ENCODE measurements at places on chromosomes 1 and 21.

DNA sequence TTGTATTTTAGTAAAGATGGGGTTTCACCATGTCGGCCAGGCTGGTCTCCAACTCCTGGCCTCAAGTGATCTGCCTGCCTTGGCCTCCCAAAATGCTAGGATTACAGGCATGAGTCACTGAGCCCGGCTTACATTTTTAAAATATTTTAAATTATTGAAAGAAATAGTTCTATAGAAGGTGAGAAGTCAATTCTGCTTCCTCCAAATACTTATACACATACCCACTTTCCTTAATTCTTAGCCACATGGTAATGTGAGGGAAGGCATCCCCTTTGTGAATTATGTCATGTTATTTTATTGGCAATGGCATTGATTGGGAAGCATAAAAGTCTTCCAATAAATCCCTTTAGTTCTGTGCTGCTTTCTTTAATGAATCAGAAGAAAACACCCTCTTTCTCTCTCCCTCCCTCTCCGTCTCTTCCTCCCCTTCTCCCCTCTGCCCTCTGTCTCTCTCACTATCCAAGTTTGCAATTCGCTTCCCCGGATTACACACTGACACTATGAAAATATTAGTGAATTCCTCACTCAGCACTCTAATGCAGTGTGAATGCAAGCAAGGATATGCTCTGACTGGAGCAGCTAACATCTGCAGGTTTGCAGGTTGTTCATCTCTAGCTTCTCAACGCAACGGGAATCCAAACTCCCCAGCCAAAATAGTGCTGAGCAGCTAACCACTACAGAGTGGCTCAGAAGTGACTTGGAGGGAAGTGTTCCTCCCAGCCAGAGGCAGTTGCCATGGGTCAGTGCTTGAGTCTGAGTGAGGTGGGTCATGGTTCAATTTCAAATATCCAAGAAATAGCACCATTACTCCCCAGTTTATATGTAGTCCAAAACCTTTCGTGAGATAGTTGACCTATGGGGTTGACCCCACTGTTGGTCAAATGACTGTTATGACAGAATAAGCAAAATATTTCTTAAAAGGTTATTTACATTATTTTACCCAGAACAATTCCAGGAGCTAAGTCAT, 77.8 kb upstream of the CD55 start:
- no peak for DNase-seq

- DNase-seq: no peak
Measured at GRCh38 chr1:54088385-54088784, 35.0 kb downstream of the TCEANC2 start.

DNA sequence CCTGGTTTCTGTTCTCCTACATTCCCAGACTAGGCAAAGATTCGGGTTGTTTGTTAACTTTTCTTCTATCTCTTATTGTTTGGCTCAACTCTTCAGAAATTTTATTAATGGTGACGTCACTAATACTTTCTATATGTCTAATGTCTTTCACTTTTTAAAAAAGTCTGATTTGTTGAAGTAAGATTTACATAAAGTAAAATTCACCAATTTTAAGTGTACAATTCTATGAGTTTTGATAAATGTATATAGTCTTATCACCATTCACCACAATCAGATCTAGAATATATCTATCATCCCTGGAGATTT, 27.8 kb downstream of the EXTL2 start:
- DNase-seq: no peak

DNA sequence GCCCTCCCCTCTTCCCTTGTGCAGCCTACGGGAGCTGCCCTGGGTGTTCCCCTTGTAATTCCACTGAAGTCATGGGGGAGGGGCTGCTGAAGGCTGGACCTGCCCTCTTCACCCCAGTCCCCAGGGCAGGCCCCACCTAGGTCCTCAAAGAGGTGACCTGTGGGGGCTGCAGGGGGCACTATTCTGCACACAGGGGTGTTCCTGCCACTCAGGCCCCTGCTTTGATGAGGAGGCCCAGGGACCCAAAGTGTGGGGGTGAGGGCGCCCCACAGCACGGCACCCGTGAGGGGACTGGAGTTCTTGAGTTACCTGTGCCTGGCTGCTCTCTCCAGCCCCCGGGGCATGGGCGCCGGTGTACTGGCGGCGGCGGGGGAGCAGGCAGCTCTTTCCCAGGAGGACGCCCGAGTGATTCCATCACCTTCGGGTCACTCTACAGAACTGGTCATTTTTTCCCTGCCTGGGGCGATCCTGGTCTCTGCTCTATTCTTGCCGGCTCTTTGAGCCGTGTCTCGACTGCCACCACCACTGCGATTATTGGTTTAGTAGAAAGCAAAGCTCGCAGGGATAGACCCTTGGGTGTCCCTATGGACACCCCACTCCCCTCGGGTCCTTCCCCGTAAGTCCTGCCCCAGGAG, 6.9 kb upstream of the PRDM16 start:
- no peak for DNase-seq

DNA sequence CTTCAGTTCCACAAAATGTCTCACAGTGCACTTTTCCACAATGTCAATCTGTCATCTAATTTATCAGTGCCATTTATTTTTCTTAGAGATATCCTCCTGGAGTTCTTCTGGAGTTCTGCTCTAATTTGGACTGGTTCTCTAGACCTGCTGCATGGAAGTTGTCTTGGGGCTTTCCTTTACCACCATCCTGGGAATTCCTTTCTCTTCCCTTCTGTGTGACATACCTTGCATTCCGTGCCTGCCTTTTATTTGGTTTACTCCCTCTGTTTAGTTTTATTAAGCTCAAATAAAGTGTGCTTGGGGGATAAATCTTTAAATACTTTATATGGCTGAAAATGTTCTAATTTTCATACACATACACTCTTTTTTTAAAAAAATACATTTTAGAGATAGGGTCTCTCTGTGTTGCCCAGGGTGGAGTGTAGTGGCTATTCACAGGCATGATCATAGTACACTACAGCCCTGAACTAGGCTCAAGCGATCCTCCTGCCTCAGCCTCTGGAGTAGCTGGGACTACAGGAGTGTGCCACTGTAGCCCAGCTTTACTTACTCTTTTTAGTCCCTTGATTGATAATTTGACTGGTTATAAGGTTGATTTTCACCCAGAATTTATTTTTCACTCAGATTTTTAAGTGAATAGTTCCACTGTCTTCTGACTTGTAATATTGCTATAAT, 14.4 kb downstream of the MTF2 start:
- DNase-seq: no peak

DNA sequence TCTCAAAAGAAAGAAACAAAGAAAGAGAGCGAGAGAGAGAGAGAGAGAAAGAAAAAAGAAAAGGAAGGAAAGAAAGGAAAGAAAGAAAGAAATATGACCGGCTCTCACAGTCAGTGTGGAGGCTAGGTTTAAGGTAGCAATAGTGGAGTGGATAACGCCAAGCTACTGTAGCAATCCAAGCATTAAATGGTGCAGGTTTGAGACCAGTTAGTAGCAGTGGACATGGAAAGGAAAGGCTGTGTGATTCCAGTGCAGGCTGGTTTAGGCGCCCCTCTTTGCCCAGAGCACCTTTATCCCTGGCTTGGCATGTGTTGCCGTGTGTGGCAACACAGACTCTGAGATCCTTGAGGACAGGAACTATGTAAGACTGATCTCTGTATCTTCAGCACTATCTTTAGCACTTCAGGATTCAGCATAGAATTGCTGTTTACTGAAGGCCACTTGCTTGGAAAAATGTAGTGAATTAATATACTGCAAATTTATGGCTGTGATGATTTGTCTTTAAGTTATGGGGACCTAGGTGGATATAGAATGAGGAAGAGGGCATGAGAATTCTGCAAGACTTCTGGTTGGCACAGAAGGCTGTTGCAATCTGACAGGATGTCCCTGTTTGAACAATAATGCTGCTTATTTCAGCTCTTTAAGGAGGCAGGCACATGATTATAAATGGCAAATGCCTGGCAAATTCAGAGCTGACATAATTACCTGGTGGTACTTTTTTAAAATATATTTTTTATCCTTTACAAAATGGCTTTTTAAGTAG, 10.8 kb upstream of the OSBPL9 start:
- DNase-seq: no peak

Data from stimulated activated CD8-positive, alpha-beta memory T cell treated with anti-CD3 and anti-CD28 coated beads, Interleukin-12 subunit alpha, Interleukin-12 subunit beta, amount 100 ng/mL, for 1 hour (primary cell).